Activated CD4-positive, alpha-beta T cell treated with anti-CD3 and anti-CD28 coated beads, Interleukin-2, amount 50 U/mL, for 48 hours (primary cell): ENCODE measurements at places on chromosomes 4 and X.
A peak's percentile ranks its signal among the peaks of the same experiment; 100 is the strongest.

DNA sequence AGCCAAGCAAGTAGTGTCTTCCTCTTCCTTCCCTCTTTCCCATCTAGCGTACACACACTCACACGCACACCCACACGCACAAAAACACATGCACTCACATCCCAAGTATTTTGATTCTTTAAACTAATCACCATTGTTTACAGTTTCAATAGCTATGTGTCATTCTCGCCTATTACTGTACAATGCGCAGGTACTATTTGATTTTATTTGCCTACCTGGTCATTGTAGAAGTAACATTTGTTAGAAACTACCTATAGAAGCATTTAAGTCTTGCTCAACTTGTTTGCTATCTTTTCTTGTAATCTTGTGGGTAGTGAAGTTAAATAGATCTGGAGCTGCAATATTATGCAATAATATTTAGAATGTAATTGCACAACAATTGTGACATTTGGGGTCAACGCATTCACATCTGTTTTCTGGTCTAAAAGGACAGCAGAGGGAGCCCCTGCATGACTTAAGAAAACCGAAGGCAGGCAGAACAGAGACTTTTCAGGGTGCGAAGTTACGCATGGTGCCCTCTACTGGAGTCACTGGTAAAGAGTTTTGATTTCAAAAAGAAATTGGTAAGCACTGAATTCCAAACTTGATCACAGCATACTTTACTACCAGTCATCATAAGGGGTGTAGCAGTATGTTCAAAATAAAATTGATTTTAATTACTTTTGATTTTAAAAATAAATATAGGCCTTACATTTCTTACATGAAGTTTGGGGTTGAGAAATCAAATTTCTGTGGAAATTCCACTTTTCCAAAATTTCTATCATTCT, 503.3 kb upstream of the FAM241A start:
- peak; percentile 18 for DNase-seq

DNA sequence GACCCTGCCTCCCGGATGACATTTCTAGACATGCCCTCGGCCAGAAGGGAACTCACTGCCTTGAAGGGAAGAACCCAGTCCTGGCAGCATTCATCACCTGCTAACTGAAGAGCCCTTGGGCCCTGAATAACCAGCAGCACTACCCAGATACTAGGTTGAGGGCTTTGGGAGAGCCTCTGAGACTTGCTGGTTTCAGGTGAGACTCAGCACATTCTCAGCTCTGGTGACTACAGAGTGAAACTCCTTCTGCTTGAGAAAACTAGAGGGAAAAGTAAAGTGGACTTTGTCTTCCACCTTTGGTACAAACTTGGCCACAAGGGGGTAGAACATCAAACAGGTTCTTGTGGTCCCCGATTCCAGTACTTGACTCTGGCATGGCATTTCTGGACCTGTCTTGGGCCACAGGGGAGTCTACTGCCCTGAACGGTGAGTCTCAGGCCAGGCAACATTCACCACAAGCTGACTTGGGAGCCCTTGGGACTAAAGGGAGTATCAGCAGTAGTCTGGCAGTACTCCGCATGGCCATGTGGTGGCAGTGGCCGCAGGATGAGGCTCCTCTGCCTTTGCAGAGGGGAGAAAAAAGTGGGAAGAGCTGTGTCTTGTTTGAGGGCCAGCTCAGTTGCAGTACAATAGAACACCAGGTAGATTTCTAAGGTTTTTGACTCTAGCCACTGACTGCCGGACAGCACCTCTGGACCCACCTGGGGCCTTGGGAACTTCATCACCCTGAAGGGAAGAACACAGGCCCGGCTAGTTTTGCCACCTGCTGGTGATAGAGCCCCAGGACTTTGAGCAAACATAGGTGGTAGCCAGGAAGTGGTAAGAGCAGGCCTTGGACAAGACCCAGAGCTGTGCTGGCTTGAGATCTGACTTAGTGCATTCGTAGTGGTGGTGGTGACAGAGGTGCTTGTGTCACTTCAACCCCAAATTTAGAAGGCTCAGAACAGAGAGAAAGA, 414.8 kb downstream of the OPHN1 start:
- no peak for DNase-seq

GRCh38 chr4:72701987-72702819, 133.2 kb upstream of the ADAMTS3 start:
- DNase-seq: no peak

GRCh38 chr4:56648021-56648823, 32.9 kb downstream of the HOPX start:
- DNase-seq: peak; percentile 16

DNA sequence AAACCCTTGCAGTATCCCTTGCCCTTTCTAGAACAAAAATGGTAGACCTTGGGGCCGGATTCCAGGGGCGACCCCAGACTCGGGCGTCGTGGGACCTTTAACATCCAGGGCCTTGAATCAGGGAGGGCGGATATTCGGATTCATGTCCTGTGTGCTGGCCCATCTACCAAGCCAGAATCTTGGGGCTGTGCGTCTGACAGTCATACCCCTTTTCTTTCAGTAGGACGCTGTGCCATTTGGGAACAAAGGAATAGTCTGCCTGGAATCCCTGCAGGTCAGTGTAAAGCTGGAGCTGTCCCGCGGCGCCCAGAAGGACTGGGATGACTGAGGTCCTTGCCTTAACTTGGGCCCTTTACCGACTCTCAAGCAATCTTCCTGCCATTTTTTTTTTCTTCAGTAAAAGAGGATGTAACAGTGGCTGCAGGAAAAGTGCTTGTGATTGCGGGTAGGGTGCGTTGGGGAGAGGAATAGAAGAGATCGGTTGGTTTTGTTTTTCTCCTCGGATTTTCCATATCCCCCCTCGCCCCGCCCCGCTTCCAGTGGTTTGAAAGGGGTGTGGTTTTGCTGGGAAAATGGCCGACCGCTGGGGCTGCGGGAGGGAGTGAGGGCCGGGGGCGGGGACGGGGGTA, 518 bp downstream of the ARMCX1 start:
- DNase-seq: no peak

- peak; percentile 6 for DNase-seq
Observed at GRCh38 chrX:130994671-130995070, 63.5 kb upstream of the ARHGAP36 start.

GRCh38 chr4:78720994-78721677, 55.0 kb upstream of the BMP2K start:
- peak; percentile 18 for DNase-seq

DNA sequence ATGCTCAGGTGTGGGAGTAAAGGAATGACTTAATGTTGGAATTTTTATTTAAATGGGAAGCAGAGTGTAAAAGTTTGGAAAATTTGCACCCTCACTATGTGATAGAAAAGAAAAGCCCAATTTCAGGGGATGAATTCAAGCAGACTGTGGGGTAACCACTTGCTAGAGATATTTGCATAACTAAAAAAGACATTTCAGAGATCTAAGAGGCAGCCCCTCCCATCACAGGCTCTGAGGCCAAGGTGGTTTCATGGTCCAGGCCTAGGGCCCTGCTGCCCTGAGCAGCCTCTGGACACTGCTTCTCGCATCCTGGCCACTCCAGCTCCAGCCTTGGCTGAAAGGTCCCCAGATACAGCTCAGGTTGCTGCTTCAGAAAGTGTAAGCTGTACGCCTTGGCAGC, 5.9 kb upstream of the XPNPEP2 start:
- DNase-seq: no peak

DNA sequence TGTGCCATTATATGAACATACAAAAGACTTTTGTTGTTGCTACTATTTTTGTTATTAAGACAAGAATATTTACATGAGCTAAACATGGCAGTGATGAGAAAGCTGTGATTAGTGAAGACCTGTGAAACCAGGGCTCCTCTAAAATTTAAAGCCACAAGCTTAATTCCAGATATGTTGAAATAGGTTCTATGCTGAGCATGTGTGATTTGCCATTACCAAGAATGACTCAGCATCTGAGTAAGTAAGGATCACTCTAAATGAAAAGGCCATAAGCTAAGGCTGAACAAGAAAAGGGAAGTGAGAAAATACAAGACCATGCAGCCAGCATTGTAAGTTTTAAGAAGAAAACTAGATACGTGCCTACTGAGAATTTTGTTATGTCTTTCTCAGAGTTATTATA, 75.9 kb upstream of the CAMK2D start:
- no peak for DNase-seq

DNA sequence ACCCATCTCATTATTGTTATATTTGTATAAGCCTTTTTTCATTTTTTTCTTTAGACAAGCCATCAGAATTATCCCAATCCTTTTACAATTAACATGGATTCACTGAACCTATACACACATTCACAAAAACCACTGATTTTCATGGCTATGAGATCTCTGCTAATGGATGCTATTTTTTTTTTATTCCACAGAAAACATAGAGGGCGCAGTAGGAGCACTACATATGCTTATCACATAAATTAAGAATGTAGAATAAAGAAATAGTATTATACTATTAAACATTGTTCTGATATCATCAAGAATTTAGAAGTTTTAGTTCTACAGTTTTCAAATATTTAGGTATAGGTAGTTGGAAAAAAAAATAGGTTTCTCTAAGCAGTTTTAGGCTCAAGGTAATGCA, 1477.4 kb downstream of the ARAP2 start:
- no peak for DNase-seq

DNA sequence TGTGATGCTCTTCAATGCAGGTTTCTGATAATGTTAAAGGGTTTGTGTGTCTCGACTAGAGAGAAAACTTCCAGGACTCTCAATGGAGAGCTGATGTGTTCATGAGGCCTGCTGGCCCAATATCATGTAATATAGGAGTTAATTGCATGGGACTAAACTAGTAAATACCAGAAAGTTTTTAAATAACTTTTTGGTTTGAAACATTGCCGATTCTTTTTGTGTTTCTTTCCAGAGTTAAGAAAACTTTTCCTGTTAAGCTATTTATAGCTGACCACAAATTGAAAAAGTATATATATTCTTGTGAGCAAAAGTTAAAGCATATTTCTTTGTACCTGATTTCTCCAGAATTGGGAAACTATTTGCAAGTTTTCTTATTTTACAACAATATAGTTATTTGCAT, 49.7 kb downstream of the FAM9B start:
- DNase-seq: no peak

DNA sequence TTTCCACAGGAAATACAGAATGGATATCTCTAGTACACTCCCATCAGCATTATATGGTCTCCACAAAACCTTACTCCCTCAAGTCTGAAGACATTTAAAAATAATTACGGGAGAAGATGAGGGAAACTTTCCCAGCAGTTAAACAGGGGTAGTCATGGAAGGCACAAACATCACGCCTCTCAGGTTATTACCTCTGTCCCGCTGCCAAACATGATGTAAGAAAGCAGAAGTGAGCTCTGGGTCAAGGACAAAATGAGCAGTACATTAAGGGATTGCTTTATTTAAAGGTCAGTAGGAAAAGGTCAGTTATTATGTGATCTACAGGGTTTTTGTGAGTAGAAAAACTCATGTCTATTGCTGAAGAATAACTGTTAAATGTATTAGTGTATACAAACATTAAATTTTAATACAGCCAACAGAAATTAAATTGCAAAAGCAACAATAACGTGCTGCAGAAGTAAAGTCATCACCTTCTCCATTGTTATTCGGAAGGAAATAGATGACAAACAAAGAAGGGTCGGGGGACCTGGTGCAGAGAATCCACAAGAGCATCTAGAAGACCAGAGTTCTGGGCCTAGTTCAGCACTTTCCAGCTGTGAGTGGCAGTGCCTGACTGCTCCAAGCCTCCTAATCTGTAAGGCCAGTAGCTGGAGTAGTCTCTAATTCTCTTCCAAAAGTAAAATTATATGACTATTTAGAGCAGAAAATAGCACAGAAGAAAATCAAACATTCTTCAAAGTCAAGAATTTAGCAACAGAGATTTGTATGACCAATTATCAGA, 171.2 kb downstream of the PPP3CA start:
- no peak for DNase-seq

GRCh38 chrX:46595084-46595483, 21.5 kb downstream of the CHST7 start:
- no peak for DNase-seq

DNA sequence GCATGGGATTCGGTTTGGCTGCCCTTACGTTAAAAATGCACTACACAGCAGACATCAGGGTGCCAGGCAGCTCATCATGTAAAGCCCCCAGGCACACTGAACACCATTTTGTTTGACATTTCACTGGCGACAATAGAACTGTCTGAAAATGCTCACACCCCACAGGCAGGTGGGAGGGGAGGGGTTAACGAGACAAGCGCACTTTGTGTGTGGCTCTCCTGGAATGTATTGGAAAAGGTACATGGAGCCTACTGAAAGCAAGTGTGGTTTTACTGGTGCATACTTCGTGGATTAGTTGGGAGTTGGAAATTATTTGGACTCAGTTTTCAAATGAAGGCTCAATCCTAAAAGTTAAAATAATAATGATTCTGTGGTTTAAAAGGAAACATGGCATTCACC, 31.6 kb upstream of the PPARGC1A start:
- DNase-seq: no peak

DNA sequence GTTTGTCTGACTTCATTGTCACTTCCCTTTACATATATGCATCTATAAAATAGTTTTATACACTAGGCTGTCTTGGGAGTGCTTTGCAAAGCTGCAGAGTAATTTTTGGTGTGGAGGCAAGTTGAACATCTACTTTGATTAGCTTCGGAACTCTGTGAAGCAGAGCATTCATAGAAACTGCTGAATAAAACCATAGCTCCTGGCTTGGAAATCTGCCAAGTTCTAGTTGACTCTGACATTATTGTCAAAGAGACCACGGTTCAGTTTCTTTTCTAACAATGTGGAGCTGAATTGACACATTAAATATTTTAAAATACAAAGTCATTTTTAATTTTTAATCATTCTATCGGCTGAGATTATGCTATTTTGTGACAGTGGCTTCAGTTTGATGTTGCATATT, 335.0 kb downstream of the BMPR1B start:
- no peak for DNase-seq

DNA sequence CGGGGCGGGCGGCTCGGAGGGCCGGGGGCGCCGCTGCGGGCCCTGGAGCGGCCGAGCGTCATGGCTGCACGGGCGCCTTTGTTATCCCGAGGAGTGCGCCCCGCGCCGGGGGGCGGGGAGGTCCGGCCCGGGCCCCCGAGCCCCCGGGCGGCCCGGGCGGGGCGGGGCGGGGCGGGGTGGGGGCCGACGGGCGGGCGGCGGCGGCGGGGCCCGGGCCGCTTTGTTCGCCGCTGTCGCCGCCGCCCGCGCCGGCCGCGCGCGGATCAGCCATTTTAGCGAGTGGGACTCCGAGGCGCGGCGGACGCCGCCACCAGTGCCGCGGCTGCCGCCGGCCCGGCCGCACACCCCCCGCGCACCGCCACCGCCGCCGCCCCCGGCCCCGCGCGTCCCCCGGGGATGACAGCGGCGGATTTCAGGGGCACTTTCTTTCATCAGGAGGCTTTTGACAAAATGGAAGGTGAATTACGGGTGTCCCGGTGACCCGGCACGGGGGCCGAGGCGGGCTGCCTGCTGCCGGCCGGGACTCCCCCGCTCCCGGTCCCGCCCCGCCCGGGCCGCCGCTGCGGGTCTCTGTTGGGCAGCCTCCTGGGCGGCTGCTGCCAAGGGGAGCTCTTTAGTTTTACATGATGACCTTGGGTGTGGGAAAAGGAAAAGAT, 1.2 kb downstream of the HMGB3 start:
- DNase-seq: peak; percentile 5

DNA sequence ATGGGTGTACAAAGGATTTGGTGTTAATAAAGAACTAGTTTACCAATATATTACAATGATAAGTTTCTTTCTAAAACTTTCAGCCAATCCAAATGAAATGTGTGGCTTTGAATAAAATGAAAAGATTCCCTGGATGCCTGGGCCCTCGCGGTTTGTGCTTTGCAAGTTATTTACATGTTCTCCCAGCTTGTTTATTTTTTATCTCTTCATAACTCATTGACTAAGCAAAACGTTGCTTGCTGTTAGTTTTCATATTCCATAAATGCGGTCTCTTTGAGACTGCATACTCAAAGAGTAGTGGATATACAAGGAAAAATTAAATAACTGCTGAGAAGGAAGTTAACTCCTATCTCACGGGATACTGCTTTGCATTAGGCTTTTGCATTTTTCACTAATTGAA, 26.0 kb downstream of the FHDC1 start:
- no peak for DNase-seq
